ENCODE measurements at places on chromosomes 3 and 15.

- DNase-seq, result no peak
Observed at GRCh38 chr15:56366211-56366610, 985 bp downstream of the TEX9 start.

DNA sequence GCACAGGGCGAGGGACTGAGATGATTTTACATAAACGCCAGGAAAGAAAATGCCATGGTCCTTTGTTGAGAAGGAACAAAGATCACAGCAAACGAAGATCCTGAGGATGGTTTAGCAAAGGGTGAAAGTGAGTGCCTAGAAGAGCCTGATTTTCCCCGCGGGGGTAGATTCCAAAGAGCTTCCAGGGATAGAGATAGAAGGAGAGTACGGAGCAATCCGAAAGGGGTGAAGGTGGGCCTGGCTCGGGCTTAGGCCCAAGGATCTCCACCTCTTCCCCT, 977 bp downstream of the CDC25A start:
- DNase-seq, result peak; percentile 5

DNA sequence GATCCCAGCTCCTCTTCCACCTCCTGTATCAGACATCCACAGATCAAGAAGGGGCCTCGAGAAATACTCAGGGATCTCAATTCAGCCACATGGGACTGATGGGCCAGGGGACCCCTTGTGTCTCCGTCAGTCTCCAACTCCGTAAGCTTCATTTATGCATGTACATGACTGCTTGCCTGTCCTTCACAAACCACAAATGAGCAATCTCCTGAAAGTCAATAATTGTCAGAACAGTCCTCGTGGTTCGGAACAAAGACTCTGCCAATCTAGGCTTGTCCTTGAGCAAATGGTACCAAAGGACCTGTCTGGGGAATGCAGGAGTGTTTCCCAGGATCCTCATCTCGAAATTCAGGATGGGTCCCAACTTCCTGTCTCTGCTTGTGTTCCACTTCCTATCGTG, 20.8 kb downstream of the SLC12A8 start:
- DNase-seq, result no peak

GRCh38 chr3:123150449-123151215, 51.1 kb upstream of the SEC22A start:
- no peak for DNase-seq

DNA sequence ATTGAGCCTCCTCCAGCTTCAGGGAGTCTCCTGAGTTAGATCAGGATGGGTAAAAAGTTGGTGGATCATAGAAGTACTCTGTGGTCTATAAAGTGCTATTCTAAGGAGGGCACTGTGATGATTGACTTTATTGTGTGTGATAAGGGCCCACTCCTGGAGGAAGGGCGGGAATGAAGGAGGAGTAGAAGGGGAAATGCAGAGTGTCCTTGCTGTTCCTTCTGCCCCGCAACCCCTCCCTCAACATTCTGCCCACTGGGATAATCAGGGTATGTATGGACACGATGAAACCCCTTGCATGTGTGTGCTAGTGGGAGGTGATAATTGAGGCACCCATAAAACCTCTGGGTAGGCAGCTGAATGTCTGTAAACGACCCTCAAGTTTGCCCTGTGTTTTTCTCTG, 66.2 kb downstream of the CLDN11 start:
- no peak for DNase-seq

Data from inflammatory macrophage treated with lipopolysaccharide for 1 hour (primary cell).